Colonic mucosa (tissue), 4 donors: ENCODE measurements at places on chromosomes 2 and 18.
A peak's percentile ranks its signal among the peaks of the same experiment; 100 is the strongest.

- no peak for DNase-seq
Measured at GRCh38 chr2:126664234-126664633, 8.3 kb downstream of the GYPC start.

- DNase-seq = no peak
Measured at GRCh38 chr18:24381126-24381525, 16.5 kb downstream of the OSBPL1A start.

- no peak for DNase-seq
Measured at GRCh38 chr18:45539491-45539891, 75.8 kb upstream of the SLC14A2 start.

DNA sequence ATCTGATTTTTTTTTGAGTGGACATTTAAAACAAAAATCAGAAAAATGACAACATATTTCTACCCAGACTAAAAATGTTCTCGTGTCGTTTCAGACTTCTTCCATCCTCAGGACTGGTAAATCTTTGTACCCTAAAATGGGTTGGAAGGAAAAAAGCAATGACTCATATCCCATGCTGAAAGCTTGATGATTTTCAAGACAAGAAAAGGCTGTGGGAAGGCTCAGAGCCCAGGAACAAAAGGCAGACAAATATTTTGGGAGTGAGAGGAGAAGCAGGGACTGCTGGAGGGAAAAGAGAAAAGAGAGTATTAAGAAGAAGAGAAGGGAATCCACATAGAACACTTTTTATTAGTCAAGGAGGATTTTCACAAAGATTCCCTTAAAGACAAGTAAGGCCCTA, 77.1 kb upstream of the CTAGE1 start:
- no peak for DNase-seq

- no peak for DNase-seq
Measured at GRCh38 chr2:240959214-240959940, 39.0 kb upstream of the SNED1 start.

GRCh38 chr18:76522122-76522503, 27.1 kb upstream of the ZNF516 start:
- DNase-seq = no peak

DNA sequence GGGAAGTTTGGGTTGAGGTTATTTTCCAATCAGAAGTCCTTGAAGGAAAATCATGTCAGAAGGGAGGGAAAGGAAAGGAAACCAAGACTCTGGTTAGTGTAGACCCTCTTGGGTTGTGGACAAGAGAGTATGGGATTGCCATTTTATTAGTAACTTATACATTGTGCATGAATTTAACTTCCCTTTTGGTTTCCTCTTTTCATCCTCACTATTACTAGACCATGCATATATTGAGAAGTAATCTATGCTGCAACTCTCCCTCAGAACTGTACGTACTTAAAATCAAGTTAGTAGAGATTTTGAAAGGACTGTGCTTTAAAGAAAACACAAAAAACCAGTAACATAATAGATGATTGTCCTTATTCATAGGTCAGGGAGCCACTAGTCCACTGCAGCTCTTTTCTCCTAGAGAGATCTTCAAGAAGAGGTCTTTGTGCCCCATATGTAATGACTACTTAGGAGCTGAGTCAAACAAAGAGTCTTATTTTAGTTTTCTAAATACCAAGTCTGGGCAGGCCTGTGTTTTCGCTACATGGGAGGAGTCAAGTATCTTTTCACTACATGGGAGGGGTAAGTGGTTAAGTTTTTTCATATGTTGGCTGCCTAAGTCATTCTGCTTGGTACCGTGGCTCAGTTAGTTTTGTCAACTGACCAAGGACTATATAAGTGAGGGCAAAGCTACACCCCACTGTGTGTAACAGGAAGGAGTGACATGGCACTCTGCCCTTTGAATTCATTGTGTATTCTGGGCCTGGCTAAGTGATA, 25.2 kb upstream of the FAM117B start:
- peak; percentile 47 for DNase-seq

GRCh38 chr2:196171946-196172345, 568 bp upstream of the STK17B start:
- no peak for DNase-seq

DNA sequence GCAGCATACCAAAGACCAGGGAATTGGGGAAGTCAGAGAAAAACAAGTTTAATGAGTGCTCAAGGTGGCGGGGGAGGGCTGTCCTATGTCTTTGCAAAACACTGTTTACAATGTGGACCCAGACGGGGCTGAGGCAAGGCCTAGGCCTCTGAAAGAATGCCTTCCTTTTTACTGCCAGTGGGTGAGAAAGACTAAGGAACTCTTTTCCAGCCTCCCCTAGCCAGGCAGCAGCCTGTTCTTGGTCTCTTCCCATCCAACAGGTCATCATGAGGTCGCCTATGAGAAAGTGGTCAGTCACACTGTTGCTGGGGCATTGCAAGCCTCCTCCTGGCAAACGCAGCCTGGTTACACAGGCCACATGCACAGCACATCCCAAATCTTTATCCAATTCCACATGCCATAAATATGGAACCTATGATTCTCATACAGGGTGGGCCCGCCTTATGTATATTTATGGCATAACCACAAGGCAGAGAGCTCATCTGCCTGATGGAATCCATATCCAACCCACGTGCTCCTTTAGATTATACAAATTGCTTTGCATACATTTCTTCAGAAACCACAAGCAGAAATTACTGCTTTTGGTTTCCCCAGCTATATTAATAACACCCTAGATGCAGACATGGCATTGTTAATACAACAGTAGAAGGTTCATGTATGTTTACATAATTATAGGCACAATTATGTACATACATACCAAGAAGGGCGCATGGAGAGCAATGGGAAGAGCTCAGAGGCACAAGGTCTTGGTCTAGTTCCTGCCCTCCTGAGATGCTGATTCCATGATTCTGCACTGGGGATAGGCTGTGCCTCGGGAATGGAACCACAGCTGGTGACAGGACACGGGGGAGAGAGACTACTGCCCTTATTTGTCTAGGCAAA, 48.6 kb downstream of the NRP2 start:
- no peak for DNase-seq

- peak; percentile 86 for DNase-seq
Measured at GRCh38 chr2:42974721-42975717, 182.6 kb upstream of the HAAO start.

DNA sequence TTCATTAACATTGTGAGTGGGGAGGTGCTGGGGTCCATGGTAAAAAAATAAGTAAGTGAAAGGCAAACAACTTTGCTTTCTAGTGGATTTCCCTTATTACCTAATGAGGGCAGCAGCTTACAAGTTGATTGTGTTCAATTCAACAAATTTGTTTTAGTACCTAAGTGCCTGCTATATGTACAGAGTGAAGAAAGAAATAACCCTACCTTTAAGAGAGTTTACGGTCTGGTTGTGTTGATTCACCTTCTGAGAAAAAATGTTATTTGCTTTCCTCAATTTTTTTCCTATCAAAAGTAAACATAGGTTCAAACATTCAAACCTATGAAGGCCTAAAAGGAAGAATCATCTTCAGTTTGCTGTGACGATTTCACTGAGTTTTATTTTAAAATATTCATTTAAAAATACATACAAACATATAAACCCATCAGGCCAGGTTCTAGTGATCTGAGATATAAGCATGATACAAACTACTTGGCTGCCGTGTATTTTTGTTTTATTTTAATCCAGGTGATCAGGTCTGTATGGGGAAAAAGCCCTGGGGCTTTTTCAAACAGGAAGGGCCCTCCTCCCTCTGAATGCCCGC, 1.5 kb upstream of the SPTBN1 start:
- DNase-seq = no peak

DNA sequence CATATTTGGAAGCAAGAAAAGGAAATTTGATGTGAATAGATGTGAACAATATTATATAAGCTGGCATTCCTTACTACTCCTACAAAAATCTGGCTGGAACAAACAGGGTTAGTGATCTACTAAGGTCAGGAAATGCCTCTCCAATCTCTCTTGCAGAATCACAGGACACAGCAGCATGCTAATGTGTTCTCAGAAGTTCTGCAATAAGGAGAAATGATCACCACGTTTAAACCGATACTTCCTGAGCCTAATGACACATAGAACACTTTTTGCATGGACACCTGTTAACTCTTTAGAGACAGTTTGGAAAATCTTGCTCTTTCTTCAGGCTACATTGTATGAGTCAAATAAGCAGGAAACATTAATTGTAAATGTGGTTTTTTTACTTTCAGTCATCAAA, 89.6 kb upstream of the MAP3K20 start:
- no peak for DNase-seq

DNA sequence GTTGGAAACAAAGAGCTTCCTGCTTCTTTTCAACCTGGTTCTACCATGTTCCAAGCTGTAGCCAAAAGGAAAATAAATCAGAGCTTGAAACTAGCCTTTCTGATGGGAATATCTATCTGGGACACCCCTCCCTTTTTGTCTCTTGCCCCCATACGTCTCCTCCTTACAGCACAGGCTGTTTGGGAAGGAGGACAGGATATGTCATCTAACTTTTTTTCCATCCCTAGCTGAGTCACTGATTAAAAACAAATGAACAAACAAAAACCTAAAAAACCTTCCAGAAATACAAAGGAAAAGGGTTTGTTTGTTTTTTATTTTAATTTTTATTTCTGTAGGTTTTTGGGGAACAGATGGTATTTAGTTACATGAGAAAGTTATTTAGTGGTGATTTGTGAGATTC, 151.6 kb downstream of the FAM210A start:
- DNase-seq = no peak
